ENCODE measurements at places on chromosomes 7 and 10. TPM values are rescaled to one million over a fixed set of nuclear protein-coding genes. Genes with fewer than 3 reads are reported as not detected.

The C7orf33 gene
- total RNA-seq: not detected

The TRIM74 gene
- 0.58 TPM for total RNA-seq

The SUFU gene
- 14.5 TPM for total RNA-seq

The AMZ1 gene
- not detected for total RNA-seq

The ZNHIT1 gene
- 90.5 TPM for total RNA-seq

The KLLN gene
- 0.31 TPM for total RNA-seq

The ANXA8L1 gene
- not detected for total RNA-seq

DNA sequence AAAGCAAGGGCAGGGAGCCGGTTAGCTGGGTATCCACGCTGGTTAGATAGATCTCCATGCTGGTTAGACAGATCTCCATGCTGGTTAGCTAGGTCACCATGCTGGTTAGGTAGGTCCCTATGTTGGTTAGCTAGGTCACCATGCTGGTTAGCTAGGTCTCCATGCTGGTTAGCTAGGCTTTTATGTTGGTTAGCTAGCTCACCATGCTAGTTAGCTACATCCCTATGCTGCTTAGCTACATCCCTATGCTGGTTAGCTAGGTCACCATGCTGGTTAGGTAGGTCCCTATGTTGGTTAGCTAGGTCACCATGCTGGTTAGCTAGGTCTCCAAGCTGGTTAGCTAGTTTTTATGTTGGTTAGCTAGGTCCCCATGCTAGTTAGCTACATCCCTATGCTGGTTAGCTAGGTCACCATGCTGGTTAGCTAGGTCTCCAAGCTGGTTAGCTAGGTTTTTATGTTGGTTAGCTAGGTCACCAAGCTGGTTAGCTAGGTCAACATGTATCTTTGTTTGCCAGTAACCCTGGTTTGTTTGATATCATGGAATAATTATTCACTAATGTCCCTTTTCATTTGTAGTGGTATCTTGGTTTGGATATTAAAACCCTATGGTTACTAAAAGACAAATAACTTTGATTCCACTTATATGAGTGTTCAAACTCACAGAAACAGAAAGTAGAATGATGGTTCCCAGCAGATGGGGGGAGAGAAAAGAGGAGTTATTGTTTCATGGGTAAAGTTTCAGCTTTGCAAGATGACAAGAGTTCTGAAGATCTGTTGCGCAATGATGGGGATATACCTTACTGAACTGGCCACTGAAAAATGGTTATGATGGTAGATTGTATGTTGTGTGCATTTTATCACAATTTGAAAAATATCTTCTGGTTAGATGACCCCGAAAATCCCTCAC is 136.2 kb downstream of the PRPF18 start:
- no peak for DNase-seq

GRCh38 chr7:38694326-38694725 is 63.2 kb upstream of the AMPH start:
- DNase-seq: no peak

GRCh38 chr10:122140941-122141623 is 130.0 kb upstream of the BTBD16 start:
- peak; percentile 97 for DNase-seq

DNA sequence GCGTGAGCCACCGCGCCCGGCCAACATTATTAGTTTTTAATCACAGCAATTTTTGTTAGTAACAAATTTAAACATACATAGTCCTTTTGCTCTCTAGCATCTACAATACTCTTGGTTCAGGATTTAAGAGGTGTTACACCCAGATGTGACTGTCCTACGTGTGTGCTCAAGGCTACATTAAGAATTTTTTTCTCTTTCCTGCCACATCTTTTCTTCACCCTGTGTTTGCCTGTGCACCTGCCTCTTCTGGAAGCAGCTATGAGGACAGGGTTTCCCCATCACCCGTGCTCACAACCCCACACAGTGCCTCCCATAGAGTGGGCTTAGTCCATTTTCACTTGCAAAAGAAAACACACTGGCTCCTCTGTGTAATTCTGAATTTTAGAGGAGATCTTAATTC is 186.7 kb upstream of the KLF6 start:
- no peak for DNase-seq

DNA sequence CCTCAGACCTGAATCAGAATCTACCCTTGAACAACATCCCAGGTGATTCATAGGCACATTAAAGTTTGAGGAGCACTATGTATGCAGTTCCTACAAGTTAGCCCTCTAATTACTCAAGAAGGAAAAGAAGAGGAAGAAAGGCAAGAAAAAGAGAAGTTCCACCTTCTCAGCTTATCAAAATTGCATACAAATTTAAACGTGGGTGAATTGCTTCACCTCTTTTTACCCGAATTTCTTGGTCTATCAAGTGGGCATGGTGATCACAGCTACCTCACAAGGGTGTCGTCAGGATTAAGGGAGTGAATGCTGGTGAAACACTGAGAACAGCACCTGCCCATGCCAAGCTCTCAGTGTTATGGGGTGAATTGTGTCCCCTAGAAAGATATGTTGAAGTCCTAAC is 43.8 kb upstream of the PAPSS2 start:
- no peak for DNase-seq

- no peak for DNase-seq
Observed at GRCh38 chr10:125455431-125455830, 227.5 kb downstream of the TEX36 start.

DNA sequence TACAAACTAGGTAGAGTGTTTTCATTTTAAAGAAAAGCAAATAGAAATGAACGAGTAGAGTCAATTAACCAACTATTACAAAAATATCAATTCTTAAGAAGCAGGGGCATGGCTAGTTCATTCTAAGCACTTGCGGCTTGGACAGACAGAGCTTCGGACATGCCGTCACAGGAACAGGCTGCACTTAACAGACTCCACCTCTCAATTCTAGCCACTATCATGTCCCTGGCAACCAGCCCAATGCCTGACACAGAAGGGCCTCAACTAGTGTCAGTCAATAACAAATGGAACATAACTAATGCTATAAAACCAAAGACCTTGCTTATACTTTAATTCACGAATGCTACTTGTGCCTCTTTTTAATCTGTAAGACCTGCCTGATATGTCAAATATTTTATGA is 74.4 kb downstream of the TPK1 start:
- no peak for DNase-seq

DNA sequence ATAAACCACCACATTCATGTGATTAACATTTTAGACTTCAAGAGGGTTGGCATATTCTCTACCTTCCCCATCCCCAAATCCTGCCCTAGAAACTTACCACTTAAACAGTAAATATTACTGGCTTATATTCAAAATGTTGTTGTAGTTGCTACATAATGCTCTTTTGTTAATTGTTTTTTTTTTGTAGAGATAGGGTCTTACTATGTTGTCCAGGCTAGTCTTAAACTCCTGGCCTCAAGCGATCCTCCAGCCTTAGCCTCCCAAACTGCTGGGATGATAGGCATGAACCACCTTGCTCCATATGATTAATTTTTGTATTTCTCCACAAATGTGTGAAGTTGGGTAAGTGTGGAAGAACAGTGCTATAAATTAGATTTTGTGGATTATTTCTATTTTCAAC is 6.5 kb downstream of the PDK4 start:
- DNase-seq: no peak
